Gastroesophageal sphincter (tissue), 4 donors: ENCODE measurements at places on chromosomes 7 and 10. TPM values are rescaled to one million over a fixed set of nuclear protein-coding genes. Genes with fewer than 3 reads are reported as not detected.

Gene CCDC172
- total RNA-seq: not detected

Gene ZNF488
- 0.47 TPM for total RNA-seq

Gene CNNM1
- 3.1 TPM for total RNA-seq

Gene ZDHHC6
- 12.0 TPM for total RNA-seq
